CD4-positive, alpha-beta T cell treated with Interleukin-2 at 100 ng/mL for 4 hours (primary cell): ENCODE measurements at places on chromosomes 4 and X.

- DNase-seq: no peak
Measured at GRCh38 chr4:84381759-84382158, 117.3 kb downstream of the NKX6-1 start.

- no peak for DNase-seq
Measured at GRCh38 chrX:120485315-120485637, 16.2 kb upstream of the LAMP2 start.

- no peak for DNase-seq
Measured at GRCh38 chr4:13218326-13218958, 265.7 kb downstream of the RAB28 start.

DNA sequence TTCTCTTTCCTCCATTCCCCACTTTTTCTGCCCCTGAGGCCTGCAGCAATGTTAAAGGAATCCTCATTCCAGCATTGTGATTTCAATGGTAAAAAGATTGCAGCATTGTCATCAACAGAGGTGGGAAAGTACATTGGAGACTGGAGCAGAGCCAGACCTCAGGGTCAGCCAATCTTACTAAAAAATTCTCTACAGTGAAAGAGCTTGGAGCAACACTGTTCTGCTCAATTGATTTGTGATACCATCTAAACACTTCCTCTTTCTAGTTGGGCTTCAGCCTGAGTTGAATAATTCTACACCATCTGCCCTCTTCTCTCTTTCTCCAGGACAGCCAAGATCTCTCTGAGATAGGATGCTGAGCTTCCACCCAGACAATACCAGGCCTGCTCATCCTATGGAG is 176.5 kb downstream of the AR start:
- no peak for DNase-seq

DNA sequence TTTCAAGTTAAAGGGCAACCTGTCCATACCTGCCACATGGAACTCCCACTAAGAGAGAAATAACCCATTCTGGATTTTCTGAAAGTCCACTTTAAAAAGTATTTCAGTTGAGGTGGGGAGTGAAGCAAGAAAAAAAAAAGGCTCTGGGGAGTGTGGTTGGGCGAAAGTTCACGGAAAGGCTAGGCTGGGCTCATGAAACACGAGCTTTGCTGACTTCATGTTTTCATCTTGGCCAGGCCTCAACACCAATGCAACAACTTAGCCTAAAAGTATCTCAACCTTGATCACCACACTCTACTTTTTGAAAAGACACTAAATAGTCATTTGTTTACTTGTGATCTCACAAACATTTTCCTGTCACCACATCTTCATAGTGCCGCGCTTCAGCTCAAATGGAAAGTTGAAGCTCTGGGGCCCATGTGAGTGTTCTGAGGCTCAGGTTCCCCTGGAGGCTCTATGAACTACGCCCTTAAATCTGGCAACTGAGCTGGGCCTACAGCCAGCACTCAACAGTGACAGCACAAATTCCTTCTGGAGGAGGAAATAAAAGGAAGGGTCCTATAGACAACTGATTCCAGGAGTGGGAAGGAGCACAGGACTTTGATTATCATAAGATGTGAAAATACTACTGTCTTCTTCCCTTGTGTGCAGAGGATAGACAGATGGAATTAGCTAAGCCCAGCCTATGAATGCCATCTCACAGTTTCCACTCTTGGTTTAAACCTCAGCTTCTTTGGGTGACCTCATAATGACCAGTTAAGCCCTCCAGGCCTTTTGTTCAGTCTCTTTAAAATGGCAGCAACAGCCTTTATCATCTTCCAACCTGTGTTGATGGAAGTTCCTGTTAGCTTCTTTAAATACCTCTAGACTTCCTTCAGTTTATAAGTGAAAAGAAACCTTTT is 5.1 kb downstream of the CD40LG start:
- peak; percentile 28 for DNase-seq

DNA sequence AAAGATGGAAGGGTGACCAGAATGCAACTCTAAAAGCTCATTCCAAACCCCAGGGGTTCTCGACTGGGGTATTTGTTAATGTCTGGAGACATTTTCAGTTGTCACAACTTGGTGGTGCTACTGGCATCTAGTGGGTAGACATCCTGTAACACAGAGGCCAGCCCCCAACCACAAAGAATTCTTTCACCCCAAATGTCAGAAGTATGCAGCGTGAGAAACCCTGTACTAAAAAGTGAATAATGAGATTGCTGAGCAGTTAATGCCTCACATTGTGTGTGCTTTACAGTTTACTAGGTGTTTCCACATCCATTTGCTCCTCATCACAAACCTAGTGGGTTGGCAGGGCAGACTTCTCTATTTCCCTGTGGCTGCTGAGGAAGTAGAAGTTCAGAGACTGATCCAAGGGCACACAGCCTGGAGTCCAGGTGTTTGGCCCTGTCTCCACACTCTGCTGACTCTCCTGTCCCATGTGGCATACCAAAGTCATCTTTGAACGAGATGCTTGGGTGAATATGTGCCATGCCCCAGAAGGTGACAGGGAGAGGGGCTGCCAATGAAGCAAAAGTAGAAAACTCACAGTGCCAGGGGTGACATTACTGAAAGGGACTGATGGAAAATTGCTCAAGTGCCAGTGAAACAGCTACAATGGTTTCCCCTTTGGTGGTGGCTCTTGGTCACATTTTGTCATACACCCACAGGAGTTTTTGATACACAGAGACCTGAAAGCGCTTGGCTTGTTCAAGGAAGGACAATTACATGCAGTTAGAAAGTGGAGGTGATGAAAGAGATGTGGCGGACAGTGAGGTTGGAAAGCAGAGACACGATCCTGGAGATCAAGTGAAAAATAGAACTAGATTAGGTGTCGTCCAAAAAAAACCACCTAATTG is 10.1 kb upstream of the TMEM154 start:
- no peak for DNase-seq

DNA sequence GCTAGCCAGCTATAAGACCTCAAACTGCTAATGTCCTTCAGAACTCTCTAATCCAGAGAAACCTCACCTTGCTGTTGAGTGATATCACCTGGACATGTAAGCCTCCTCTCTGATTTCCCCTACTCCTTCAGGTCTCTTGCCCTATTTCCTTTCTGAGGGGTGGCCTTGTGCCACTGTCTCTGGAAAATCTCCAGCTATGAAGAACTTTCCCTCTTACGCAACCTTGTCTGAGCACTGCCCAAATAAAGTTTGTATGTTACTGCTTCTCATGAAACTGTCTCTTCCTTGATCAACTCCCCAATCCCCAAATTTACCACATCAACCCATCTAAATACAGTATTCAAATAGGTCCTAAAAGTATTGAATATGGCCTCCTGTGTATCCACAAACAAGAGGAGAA is 53.5 kb upstream of the VEGFD start:
- no peak for DNase-seq

DNA sequence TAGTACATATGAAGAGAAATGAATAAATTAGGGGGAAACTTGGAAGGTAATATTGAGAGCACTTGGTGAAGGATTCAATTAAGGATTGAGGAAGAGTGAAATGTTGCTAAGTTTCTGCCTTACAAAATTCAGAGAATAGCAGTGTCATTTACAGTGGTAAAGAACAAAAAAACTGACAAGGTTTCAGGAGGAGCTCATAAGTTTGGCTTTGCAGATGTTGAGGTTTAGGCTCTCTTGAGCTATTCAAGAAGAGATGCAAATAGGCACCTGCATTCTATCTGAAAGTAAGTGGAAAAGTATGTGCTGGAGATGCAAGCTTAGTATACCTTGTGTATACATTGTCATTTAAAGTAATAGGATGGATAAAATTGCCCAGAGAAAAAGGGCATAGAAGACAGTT is 22.3 kb upstream of the EMCN start:
- no peak for DNase-seq
